Jurkat, Clone E6-1 (cell line): ENCODE measurements at places on chromosomes 11 and 22.

DNA sequence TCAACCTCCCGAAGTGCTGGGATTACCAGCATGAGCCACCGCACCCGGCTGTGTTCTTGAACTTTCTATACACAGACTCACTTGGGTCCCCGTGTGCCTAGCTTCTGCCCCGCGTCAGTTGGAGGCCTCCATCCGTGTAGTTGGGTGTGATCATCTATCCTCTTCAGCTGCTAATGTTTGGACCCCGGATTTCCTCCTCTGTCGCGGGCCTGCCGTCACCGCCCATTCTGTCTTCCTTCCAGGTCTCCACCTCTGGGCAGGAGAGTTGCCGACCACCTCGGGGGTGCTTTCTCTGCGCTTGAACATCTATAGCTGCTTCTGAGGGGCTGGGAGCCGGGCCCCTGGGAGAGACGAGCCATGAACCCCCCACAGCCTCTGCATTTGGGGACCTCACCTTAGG, 5.5 kb downstream of the CDC42EP1 start:
- no peak for DNase-seq

- DNase-seq: no peak
These were observed 167.8 kb upstream of the POU2AF2 start for GRCh38 chr11:111077530-111078322.

GRCh38 chr22:21921729-21922128, 30.9 kb downstream of the PPM1F start:
- no peak for DNase-seq

- no peak for DNase-seq
These were observed 64.9 kb downstream of the NAV2 start for GRCh38 chr11:19777377-19778102.

GRCh38 chr22:26632422-26633155, 10.8 kb downstream of the CRYBA4 start:
- DNase-seq: no peak

GRCh38 chr22:36308880-36309279, 55.9 kb downstream of the APOL1 start:
- no peak for DNase-seq

GRCh38 chr11:47327025-47327424, 25.5 kb downstream of the MYBPC3 start:
- DNase-seq: no peak

DNA sequence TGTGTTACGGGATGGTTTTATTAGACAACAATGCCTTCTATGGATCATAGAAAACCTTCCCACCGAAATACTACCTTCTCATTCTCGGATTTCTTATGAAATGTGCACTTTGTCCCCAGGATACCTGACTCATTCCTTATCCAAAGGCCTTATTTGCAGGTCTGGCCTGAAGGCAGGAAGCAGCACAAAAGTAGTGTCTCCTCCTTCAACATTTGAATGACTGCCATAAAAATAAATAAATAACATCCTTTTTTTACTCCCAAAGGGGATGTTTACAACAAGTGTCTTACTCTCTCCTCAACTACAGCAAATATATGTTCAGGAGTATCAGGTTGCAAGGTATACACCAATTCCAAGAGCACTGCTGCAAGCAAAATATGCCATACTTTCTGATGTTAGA, 41.6 kb upstream of the PAK1 start:
- DNase-seq: no peak

- DNase-seq: no peak
These were observed 356.5 kb downstream of the INSC start for GRCh38 chr11:15471048-15471894.

DNA sequence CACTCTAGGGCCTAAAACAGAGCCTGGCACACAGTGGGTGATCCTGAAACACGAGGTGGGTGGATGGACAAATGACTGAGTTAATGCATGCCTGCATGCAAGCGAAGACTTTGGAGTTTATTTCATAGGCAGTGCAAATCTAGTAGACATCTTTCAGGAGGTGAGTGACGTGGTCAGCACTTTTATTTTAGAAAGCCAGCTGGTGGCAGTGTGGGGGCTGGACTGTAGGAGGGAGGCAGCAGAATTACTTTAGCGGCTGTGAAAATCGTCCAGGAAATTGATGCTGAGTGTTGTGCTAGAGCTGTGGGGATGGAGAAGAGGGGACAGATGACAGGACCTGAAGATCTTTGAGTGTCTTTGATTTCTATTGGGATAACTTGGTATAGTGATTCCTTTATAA, 47.1 kb downstream of the BMAL1 start:
- no peak for DNase-seq

DNA sequence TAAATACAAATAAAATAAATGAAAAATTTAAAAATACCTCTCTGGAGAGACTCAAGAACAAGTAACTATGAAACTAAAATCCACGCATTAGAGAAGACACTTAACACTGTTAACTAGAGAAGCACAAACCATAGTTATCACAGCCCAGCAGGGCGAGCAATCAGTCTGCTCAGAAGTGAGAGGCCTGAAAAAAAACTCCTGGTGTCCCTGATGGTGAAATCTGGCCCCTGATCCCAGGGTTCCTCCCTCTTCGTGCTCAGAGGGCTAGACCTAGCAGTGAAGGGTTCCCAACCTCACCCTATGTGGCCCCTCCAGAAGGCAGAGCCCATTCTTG, 49.7 kb upstream of the VPREB1 start:
- no peak for DNase-seq

DNA sequence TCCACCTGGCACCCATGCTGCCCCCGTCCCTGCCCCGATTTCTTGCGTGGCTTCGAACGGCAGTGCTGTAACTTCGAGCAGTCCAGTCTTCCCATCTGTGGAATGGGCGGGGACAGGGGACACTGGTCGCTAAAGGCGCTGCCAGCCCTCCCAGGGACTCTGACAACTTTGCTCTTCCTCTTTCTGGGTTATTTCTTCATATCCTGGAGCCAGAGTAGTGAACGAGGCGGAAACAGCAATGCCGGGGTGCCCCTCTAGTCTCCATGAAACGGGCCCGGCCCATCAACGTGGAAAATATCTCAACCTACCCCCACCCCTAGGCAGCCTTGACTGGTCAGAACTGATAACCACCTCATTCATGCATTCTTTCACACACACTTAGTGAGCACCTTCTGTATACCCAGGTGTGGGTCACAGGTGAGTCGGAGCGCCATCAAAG, 42.8 kb downstream of the TRIOBP start:
- no peak for DNase-seq

DNA sequence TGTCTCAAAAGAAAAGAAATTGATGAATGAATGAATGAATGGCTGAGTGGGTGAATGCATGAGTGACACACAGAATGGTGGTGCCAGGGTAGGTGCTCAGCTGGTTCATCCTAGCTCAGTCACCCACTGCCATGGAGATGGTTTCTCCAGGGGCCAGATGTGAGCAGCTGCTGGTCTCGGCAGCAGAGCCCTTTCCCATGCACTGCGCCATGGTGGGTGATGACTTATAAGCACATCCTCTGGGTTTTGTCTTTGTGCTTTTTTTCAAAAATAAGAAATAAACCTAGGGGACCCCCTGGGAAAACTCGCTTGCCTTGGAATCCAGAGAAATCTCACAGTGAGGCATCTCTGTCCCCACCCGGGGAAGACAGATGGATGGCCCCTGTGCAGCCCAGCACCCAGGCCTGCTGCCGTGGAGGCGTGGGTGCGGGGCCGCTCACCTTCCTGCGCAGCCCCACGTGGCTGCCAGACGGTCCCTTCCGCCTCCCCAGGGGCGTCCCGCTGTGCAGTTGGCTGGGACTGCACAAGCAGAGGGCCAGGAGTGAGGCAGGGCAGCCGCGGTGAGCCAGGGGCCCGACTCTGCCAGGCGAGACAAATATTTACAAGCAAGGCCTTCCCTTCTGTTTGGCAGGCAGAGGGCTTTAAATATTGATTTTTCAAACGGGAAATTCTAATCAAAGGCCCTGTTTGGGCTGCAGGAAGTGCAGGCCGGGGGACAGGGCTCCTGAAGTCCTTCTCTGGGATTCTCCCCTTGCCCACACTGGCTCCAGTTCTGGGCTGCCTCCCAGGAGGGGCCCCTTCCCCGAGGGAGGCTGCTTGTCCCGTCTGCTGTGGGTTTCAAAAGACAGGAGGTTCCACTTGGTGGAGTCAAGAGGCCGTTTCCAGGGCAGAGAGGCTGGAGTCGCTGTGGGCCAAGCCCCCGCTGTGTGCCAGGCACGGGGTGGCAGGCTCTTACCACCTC, 24.3 kb downstream of the MPPED1 start:
- no peak for DNase-seq

DNA sequence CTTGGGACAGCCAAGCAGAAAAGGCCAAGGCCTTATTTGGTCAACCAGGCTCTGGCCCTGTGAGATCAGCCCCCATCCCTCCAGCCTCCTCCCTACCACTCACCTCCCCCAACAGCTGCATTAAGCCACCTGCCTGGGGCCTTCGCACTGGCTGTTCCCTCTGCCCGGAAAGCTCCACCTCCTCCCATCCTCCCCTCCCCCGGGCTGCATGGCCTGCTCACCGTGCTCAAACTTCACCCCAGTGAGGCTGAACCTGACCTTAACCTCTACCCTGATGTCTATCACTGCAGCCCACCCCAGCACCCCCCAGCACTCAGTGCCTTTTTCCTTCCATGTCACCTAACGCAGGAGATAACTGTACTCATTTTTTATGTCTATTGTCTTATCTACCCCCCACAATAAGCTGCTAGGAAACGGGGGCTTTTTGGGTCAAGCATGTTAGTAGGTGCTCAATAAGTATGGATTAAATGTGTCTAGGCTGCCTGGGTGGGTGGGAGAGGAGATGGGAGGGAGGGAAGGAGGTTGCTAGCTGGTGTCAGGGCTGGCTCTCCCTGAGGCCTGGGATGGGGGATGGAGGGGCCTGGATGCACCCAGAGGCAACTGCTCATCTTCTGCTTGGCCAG, 912 bp downstream of the PTPRCAP start:
- DNase-seq: peak; percentile 71

GRCh38 chr11:93013646-93014045, 44.2 kb downstream of the MTNR1B start:
- no peak for DNase-seq

DNA sequence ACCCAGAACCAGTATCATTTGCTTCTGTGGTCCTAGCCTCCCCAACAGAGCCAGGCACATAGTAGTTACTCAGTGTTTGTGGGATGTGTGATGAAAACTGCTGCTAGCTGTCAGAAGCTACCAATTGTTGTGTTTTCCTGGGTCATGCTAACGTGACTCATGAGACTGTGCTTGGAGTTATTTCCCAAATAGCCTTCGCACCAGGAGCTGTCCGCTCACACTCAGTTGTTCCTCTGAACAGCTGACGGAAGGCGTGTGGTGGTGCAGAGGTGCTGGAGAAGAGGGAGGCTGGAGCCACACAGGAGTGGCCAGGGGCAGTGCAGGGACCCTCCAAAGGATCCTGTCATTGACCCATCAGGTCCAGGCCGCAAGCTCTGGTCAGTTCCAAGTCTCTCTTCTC, 53.9 kb upstream of the TBCEL start:
- DNase-seq: no peak

DNA sequence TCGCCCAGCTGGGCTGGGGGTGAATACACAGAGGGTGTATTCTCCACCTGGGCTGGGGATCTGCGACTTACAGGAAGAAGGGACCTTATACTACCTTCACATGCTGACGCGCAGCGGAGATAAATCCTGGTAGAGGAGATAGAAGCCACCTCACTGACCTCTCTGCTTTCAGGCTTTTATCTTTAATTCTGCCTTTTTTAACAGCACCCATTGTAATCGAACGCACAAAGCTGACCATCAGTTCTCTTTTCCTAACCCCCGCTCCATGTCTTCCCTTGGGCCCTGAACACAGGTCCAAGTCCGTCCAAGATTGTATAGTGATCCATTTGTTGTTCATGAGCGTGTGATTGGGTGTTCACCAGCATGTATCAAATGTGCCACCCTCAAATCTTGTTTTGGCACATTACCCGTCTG, 664 bp upstream of the LAMTOR1 start:
- DNase-seq: no peak

DNA sequence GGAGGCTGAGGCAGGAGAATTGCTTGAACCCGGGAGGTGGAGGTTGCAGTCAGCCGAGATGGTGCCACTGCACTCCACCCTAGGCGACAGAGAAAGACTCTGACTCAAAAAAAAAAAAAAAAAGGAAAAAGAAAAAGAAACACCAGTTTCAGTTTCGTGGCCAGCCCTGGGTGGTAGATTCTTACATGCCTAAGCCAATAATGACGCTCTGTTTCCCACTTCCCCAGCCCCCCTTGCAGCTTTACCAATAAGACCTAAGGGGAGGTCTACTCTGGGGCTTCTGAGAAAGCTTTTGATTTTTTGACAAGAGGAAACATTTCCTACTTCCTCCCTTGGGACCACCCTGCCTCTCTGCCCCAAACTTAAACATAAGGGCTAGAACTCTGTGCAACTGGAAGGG, 30.0 kb upstream of the PTPRJ start:
- DNase-seq: peak; percentile 81

DNA sequence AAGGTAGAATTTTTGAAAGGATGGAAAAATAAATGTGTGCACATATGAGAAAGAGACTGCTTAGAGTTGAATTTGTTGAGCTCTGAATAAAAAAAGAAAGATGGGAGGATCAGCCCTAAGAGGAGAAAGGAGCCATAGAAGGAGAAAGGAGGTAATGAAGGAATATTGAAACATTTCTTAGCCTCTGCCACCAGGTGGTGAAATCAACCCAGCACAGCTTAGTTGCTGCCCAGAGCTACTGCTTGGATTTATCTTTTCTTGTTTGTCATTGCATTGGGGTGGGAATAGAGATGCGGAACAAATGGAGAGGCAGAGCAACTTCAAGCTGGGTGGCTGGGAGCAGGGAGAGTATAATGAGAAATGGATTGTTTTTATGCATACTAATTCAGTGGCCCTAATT, 80.4 kb downstream of the SERGEF start:
- no peak for DNase-seq

- DNase-seq: no peak
These were observed 15.9 kb downstream of the MAP6 start for GRCh38 chr11:75652936-75653335.

DNA sequence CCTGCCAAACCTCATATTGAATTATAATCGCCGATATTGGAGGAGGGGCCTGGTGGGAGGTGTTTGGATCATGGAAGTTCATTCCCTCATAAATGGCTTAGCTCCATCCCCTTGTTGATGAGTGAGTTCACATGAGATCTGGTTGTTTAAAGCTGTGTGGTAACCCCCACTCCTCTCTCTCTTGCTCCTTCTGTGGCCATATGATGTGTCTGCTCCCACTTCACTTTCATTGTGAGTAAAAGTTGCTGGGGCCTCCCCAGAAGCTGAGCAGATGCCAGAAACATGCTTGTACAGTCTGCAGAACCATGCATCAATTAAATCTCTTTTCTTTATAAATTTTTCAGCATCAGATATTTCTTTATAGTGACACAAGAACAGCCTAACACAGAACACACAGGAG, 929.0 kb upstream of the FAT3 start:
- no peak for DNase-seq

- no peak for DNase-seq
These were observed 974.0 kb downstream of the TBC1D22A start for GRCh38 chr22:47736186-47737034.

GRCh38 chr22:36445158-36445668, 36.2 kb downstream of the TXN2 start:
- DNase-seq: no peak

- DNase-seq: no peak
These were observed 11.8 kb downstream of the SOX10 start for GRCh38 chr22:37972527-37972926.
